ENCODE measurements at places on chromosomes 6 and 20.

DNA sequence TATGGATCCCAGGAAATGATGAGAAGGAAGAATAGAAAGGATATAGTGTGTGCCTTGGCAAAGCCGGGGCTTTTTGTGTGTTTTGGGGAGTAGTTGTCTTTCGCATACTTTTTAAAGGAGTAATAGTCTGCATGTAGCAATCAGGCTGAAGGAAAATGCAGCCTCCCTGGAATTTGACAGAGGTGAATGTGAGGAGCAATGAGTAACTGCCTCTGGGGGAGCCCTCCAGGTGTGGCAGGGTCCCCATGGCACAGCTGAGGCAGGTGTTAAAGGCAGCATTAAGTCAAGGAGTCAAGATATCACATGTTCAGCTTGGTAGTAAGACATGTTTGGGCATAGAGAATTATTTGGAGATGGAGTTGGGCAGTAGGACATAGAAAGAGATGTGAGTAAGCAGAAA lies 203.1 kb downstream of the C6orf118 start:
- DNase-seq, result no peak

GRCh38 chr6:144181639-144182038 lies 31.3 kb downstream of the STX11 start:
- no peak for DNase-seq

DNA sequence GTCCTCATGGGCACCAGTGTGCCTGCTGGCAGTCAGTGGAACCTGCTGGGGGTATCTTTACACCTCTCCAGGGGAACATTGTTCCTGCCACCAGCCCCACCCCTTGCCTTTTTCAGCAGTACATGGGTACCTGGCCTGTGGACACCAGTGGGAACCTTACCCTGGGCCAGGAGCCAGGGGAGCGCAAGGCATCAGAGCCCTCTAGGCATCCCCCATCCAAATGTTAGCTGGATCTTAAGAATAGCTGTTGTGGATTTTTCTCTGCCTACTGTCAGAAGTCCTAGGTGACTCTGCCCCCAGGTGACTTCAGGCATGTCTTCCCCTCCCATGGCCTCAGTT lies 38.8 kb upstream of the ID1 start:
- no peak for DNase-seq

- no peak for DNase-seq
Measured at GRCh38 chr6:129238991-129239390, 356.1 kb downstream of the LAMA2 start.

GRCh38 chr20:4671015-4671414 lies 50.7 kb upstream of the PRND start:
- no peak for DNase-seq

Measured in stimulated activated CD8-positive, alpha-beta memory T cell treated with anti-CD3 and anti-CD28 coated beads, Interleukin-15, amount 100 ng/mL, for 4 hours (primary cell).